Activated naive CD4-positive, alpha-beta T cell treated with anti-CD3 and anti-CD28 coated beads for 36 hours (primary cell): ENCODE measurements at places on chromosomes 1 and 21.

- DNase-seq = no peak
Measured at GRCh38 chr1:199804526-199804925, 223.0 kb upstream of the NR5A2 start.

DNA sequence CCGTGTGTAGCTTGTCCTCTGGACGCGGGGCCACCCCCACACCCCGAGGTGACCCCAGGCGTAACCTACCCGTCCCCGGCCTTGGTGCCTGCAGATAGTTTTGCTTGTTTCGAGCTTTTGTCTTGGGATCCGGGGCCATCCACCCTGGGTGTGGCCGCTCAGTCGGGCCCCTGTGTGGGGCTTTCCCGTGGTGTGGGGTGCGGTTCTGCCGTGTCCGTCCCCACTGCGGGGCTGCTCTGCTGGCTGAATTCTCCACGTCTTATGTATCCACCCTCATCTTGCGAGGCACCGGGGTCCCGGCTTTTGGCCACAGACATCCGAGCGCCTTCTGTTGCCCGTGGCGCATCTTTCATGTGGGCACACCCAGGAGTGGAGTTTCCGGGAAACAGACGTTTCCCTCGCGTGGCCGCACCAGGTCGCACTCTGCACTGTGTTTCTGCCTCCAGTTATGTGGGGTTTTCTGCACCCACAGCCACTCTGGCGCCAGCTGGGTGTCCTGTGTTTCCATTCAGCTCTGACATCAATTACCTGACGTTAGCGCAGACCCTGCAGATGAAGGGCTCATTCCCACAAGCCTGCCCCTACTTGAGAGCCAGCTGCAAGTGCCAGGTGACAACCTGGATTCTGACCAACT is 64.9 kb downstream of the PRKCZ start:
- no peak for DNase-seq

- DNase-seq = peak; percentile 92
Measured at GRCh38 chr1:154609398-154610380, 1.7 kb upstream of the ADAR start.

GRCh38 chr1:93033785-93034184 is 45.3 kb upstream of the MTF2 start:
- DNase-seq = no peak

- no peak for DNase-seq
Measured at GRCh38 chr1:154857441-154858215, 12.5 kb downstream of the KCNN3 start.

DNA sequence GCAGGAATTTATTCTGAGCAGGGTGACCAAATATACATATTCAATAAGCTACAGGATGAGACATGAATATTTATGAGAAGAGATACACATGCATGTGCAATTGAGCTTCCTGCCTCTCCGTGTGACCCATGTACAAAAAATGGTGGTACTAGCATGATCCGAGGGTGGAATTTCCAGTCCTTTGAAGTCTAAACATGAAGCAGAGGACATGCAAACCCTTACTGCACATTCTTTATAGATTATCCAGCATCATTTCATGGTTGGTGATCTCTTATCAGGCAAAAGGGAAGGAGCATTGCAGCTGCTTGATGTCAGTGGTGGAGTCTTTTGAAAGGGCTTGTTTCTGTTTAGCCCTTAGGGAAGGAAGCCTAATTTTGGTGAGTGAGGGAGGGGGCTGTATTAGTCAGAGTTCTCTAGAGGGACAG is 448.6 kb downstream of the SETD4 start:
- no peak for DNase-seq

- DNase-seq = no peak
Measured at GRCh38 chr1:159867664-159868026, 5.2 kb upstream of the VSIG8 start.

GRCh38 chr1:103197216-103197615 is 88.9 kb upstream of the COL11A1 start:
- no peak for DNase-seq

DNA sequence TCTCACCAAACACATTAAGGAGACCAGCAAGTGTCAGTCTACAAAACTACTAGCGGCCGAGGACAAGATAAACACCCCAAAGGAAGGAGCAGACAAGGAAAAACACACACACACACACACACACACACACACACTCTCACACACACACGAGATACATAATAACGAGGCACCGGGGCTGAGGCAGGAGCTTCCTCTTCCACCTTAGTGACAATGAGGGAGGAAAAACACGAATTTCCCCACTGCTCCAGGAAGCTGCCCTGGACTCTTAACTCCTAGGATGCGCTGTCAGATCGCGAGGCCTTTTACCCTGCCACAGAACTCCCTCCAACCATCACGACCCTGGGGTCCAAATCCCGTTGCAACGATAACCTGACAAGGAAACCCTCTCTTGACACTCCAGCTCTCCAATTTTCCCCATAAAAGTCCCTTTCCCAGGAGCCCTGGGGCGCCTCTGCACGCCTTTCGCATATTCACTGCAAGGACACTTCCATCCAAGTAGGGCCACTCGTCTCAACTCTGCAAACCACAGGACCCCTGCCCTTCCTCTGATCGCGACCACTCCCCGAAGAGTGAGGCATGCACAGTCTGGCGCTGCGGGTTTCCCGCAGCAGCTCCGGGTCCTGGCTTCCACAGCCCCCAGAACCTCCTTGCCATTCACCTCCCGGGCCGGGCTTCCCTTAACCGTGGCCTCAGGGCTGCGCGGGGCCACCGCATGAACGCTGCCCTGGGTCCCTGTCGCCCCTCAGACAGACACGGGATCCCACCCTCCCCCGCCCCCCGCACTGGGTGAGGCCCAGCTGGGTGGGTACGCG is 581 bp downstream of the ETV3 start:
- peak; percentile 46 for DNase-seq

DNA sequence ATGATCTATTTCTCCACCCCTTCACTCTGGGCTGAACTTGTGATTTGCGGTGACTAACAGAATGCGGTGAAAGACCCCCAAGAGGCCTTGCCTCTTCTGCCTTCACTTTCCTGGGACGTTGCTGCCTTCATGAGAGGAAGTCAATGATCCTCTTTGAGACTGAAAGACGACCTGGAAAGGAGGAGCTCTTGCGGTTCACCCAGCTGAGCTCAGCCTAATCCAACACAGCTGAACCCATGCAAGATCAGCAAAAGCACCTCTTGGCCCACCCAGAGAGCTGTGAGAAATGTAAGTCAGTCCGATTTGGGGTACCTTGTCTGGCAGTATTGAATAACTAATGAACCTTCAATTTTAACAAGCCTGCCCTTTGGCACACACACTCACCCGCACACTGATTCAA is 767.4 kb upstream of the TPTE start:
- DNase-seq = no peak

- DNase-seq = no peak
Measured at GRCh38 chr1:80202118-80202517, 1195.6 kb upstream of the ADGRL4 start.

- no peak for DNase-seq
Measured at GRCh38 chr1:34784751-34785221, 3.8 kb downstream of the GJB3 start.

DNA sequence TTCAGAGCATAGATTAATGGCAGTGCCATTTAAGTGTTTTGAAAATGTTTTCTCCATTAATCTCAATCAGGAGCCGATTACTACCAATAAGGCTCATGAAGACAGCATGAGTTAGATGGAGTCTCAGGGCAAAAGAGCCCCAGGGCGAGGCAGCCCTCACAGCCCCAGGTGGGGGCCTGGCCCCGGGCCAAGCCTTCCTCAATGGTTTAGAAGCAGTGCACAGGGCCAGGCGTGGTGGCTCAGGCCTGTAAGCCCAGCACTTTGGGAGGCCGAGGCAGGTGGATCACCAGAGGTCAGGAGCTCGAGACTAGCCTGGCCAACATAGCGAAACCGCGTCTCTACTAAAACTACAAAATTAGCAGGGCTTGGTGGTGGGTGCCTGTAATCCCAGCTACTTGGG is 348.1 kb upstream of the VAMP3 start:
- no peak for DNase-seq

DNA sequence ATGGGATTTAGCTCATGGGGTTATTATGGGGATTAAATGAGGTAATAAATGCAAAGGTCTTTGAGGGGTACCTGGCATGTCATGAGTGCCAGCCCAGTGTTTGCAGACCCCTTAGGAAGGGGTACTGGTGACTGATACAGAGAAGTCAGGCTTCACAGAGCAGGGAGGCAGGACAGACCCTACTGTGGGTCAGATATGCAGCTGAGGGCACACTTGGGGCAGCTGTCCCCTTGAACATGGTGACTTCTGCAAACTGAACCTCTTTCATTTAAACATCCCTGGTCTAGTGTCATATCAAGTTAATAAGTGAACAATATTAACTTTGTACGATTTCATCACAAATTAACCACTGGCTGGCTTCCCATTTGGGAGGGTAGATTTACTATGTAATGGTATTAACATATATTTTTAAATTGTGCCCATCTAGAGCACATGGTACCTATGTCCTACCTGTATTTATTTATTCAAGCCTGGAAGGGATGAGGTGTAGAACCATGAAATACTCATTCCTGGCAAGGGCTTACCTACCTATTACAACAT is 25.9 kb downstream of the STPG1 start:
- no peak for DNase-seq

GRCh38 chr1:235999259-235999925 is 65.5 kb downstream of the NID1 start:
- DNase-seq = peak; percentile 80

GRCh38 chr1:34360574-34360973 is 183.9 kb downstream of the C1orf94 start:
- no peak for DNase-seq

DNA sequence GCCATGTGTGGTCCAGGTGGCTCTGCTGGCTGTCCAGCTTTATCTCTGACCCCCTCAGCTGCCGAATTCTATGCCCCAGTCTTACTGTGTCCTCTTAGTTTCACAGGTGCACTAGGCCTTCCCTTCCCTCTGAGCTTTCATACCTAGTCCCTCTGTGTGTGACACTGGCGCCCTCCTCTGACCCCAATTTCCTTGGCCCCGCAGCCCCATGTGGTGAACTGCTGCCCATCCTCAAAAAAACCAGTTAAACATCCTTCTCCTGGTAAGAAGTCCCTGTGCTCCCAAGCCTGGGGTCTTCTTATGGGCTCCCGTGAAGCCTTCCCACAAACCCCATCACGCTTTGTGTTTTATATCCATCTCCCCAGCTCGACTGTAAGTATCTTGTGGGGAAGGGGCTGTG is 93.9 kb upstream of the TSPAN2 start:
- DNase-seq = peak; percentile 32

GRCh38 chr1:71492298-71493041 is 411.6 kb upstream of the ZRANB2 start:
- DNase-seq = no peak

DNA sequence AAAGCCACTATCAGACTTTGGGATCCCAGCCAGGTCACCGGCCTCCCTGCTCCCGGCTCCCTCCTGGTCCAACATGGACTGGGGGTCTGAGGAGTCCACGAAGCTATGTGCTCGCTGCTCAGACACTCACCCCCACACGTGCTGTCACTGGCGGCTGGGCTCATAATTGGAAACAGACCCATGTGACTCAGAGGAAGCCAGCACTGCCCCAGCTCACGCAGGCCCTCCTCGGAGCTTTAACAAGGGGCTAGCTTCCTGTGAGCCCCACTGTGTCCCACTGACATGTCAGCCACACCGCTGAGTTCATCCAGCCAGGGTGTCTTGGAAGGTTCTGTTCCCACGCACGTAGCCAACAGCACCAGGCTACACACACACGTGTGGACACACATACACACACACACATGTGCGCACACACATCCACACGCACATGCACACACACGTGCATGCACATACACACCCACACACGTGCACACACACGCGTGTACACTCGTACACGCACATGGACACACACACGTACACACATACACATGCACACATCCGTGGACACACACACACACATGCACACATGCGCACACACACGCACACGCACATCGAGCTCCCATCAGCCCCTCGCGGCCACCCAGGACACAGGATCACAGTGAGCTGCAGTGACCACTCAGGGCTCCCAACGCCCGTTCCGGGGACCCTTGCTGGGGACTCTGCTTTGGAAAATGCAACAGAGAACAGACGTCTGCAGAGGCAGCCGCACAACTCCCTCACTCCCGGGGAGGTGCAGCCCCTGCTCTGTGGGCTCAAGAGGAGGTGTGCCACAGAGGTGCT is 18.4 kb upstream of the COL6A2 start:
- no peak for DNase-seq

DNA sequence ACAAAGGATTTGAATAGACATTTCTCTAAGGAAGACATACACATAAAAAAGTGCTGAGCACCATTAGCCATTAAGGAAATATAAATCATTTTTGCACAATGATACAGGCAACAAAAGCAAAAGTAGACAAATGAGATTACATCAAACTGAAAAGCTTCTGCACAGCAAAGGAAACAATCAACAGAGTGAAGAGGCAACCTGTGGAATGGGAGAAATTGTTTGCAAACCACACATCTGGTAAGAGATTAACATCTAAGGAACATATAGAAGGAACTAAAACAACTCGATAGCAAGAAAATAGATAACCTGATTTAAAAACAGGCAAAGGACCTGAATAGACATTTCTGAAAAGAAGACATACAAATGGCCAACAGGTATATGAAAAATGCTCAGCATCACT is 57.5 kb downstream of the ZSCAN20 start:
- DNase-seq = no peak

DNA sequence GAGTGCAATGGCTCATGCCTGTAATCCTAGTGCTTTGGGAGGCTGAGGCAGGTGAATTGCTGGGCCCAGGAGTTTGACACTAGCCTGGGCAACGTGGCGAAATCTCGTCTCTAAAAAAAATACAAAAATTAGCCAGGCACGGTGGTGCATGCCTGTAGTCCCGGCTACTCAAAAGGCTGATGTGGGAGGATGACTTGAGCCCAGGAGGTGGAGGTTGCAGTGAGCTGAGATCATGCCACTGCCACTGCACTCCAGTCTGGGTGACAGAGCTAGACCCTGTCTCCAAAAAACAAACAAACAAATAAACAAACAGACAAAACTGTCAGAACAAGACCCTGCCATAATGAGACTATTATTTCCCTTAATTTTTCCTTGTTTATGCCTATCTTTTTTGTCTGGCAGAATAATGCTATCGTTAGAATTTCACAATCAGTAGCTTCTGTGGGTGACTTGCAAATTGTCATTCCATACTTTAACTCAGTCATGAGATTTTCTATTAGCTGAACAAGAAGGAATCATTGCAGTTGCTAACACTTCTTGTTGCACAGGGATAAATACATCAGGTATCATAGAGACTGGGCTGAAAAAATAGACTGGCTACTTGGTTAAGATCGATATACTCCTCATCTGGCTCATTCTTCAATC is 7.5 kb upstream of the THEM4 start:
- DNase-seq = no peak

GRCh38 chr1:182071924-182072323 is 10.4 kb upstream of the ZNF648 start:
- no peak for DNase-seq

GRCh38 chr21:41536827-41537103 is 28.8 kb upstream of the TMPRSS2 start:
- no peak for DNase-seq

GRCh38 chr1:221149111-221149510 is 269.9 kb downstream of the HLX start:
- DNase-seq = no peak

DNA sequence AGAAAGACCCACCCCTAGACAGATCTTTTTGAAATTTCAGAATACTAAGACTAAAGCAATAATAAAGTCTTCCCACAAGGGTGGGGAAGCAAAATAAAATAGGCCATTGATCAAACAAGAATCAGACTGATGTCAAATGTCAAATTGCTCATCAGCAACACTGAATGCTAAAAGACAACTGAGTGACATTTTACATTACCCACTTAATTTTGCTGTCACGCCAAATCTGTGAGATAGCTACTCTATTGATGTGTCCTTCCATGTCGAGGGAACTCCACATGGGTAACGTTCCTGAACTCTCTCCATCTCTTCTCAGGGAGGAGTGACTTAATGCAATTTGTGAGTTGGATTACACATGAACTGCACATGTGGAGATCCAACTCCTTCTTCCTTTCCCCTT is 271.7 kb upstream of the CAMK1G start:
- DNase-seq = no peak
